ENCODE measurements at places on chromosomes 7 and 10.

GRCh38 chr7:79714081-79714480, 260.6 kb upstream of the MAGI2 start:
- no peak for DNase-seq

GRCh38 chr10:29057822-29058331, 231.0 kb upstream of the LYZL1 start:
- DNase-seq: no peak

- DNase-seq: peak; percentile 60
Measured at GRCh38 chr7:27106181-27106900, 3.9 kb upstream of the HOXA2 start.

DNA sequence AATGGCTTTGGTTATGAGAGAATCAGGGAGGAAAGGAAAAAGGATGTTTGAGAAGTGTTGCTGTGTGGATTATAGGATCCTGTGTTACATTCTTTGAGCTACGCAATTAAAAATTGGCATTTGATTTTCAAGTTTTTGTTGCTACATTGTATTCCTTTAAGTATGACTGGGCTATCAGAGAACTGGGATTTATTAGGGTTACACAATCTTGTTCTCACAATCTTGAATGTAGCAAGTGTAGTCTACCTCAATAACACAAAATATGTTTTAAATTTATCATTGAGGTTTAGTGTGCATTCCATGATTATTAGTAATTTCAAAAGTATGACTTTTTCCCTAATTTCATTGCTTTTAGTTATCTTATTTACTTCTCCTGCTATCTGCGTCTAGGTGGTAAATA, 113.9 kb downstream of the CACNB2 start:
- DNase-seq: no peak

GRCh38 chr7:117605712-117606111, 125.9 kb downstream of the CFTR start:
- peak; percentile 20 for DNase-seq

- DNase-seq: no peak
Measured at GRCh38 chr10:71080381-71081228, 131.8 kb upstream of the UNC5B start.

DNA sequence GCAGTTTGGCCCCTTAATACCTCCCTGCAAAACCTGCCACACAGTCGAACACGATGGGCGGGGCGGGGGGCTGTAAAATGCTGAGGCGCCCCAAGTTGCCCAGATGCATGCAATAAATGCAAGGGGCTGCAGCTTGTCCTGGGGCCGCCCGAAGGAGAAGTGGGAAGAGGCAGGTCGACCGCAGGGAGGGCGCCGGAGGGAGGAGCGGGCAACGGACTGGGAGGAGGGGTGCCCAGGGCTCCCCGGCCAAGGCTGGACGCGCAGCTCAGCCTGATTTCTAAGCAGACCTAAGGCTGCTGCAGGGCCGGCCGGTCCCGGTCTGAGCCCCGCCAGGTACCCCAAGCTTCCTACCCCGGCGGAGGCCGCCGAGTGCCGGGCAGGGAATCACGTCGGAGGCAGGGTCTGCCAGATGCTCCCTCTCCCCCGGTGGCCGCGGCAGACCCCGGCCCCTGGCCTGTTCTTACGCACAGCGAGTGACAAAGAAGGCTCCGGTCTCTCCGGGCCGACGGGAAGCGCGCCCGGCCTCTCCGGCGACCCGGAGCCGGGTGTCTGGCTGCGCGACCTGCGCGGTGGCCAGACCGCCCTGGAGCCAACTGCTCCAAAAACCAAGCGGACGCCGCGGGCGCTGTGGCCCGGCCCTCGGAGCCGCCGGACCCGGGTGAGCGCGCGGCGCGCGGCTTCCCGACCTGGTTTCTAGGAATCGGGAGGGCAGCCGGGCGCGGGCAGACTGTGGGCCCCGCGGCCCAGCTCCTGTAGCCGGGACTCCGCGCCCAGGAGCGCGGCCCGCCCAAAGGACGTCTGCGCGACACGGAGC, 744 bp upstream of the EBF3 start:
- no peak for DNase-seq

- DNase-seq: no peak
Measured at GRCh38 chr10:94757916-94758315, 4.6 kb upstream of the CYP2C19 start.

- no peak for DNase-seq
Measured at GRCh38 chr7:126210707-126211106, 1042.0 kb downstream of the GRM8 start.

- no peak for DNase-seq
Measured at GRCh38 chr10:14529351-14529750, 198.6 kb upstream of the FRMD4A start.

GRCh38 chr10:29470355-29470705, 164.4 kb downstream of the SVIL start:
- DNase-seq: no peak

DNA sequence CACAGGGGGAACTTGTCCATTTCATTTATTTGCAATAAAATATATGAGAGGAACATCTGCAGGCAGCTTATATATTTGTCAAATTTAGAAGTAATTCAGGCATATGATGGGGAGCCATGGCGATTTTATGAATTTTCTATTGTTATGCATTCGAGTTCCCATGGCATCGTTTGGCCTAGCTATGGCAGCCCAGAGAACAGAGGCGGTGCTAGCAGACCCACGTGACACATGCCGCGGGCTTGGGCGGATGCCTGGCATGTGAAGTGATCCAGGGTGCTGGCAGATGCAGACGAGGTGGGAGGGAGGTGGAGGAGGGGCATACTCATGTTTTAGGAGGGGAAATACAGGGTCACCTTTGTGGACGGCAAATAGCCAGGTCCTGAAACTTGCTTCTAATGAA, 560.0 kb upstream of the GALNT17 start:
- DNase-seq: peak; percentile 72

DNA sequence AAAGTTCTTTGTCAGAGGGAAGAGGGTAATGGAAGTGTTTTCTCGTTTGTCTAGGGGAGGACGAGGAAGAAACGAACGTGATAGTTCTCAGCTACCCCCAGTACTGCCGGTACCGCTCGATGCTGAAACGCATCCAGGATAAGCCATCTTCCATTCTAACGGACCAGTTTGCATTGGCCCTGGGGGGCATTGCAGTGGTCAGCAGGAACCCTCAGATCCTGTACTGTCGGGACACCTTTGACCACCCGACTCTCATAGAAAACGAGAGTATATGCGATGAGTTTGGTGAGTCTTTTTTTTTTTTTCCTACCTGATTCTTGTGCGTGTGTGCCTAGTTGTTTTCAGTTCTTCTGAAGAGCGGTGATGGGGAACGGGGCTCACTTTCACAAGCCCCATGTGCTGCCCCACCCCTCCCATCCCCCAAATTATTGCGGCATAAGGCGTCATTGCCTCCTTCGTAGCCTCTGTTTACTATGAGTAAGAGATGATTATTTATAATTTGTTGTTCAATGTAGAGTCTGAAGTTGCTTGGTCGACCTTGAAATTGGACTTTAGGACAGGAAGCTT, 98.6 kb downstream of the ARID5B start:
- no peak for DNase-seq

DNA sequence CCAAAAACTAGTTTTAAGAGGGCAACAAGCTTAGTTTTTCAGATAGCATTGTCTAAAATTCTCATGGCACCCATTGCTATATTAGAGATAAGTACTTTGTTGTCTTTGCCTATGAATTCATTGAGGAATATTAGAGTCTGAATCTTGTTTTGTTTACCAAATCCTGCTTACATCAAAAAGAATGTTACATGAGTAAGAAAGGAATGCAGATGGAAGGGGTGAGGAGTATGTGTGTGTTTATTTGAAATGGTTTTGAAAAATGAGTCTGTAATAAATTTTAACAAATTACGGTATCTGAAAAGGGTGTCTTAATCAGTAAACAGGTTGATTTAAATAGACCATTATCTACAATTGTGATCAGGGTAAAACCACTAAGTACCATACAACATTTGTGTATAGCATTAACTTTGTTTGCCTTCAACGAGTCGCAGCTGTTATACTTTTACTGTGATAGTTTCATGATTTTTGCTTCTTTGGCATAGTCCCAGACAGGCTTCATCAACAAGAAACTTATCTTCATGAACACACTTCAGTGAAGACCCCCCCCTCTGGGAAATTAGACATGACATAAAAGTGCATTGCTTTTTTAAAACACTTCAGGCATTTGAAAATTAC, 1183.9 kb upstream of the C7orf33 start:
- no peak for DNase-seq

GRCh38 chr10:89086801-89087521, 96.4 kb downstream of the FAS start:
- DNase-seq: no peak

Measured in HT-29 (cell line).